Femur (tissue), 1 donor: ENCODE measurements at places on chromosomes 1 and 21.

- DNase-seq: no peak
These were observed 465.6 kb upstream of the ADGRL4 start for GRCh38 chr1:79472067-79472656.

GRCh38 chr1:236774926-236775325, 20.2 kb upstream of the MTR start:
- DNase-seq: no peak

DNA sequence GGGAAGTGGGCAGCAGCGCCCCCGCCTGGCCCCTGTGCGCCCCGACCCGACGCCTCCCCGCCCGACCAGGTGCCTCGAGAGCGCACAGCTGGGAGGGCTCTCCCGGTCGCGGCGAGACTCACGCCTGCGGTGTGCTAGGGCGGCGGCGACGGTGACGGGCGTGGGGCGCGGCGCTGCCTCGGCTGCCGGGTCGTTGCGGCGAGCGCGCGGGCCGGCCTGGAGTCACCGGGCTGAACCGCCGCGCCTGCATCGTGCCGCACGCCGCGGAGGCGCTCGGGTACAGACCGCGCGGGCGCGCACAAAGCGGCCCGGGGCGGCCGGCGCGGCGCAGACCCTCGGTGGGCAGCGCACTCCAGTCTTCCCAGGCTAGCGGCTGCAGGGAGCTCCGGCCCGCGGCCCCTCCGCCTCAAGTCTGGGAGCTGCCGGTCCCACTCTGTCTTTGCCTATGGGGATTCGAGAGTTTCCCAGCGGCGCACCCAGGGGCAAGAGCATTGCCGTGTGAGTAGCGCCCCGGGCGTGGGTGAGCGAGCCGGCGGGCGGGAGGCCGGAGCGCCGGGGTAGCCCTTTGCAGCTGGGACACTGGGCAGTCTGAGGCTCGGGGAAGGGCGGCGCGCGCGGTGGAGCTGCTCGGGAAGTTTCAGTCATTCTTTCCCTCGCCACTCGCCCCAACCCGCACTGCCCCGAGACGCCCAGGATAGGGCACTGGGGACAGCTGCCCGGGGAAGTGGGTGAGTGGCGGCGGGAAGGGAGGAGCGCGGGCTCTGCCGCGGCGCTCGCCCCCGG, at the start of gene SLC35F3:
SLC35F3 (plus strand) TSS at position 44 of the 783 bp plus-strand sequence.
- DNase-seq: no peak

GRCh38 chr1:33298623-33299277, 22.1 kb downstream of the A3GALT2 start:
- DNase-seq: peak; percentile 76

- DNase-seq: peak; percentile 70
These were observed 48.7 kb upstream of the KIF1B start for GRCh38 chr1:10161541-10162290.

- no peak for DNase-seq
These were observed 845.5 kb upstream of the ADGRL4 start for GRCh38 chr1:79852004-79852403.

DNA sequence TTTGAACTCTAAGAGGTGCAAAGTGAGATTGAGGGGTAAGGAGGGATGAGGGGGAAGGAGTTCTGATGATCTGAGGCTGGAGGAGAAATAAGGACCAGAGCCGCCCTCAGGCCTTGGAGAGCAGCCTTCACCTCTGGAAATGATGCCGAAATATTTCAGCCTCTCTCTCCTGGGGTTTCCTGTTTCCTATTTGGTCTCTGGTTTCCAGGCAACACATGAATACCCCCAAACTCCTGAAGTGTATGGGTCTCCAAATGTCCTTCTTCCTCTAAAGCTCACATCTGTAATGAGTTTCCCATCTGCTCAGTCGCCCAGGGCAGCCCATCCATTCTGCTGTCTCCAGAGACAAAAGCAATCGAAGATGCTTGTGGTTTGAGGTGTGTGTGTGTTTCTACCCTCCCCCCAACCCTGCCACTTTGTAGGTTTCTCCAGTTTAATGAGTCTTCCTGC, 52.0 kb upstream of the FAM20B start:
- DNase-seq: peak; percentile 87

DNA sequence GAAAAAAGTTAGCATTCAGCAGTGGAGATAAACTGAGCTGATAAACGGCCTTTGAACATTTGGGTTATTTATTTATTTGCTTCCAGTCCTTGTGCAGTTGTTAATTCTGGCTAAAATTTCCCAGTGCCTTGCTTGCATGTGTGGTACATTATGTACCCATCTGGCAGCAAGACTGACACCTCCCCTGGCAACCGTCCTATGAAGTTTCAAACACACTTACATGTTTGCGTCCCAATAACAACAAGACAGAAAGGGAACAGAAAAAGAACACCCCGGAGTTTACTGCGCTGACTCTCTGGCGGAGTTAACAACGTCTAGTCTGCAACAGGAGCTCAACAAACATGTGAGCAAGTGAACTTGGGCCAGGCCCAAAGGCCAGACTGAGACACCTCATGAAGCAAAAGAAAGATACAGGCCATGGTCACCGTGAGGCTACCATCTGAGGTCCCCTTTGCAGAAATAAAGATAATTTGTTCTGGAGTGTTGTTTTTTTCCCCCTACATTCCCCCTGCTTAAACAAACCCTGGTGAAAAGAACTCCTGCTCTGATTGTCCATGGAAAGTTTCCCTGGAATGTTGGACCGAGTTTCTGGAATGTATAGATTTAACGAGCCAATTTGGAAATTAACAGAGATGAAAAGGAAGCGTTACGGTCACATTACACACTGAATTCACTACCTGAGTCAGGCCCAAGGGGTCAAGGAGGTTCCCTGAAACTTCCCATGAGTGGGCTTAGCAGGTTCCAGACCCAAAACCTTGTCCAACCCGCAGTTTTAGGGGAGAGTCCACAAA, 33.4 kb downstream of the TRABD2B start:
- DNase-seq: no peak

- DNase-seq: no peak
These were observed 471.8 kb upstream of the PRMT6 start for GRCh38 chr1:106584676-106585075.

- DNase-seq: no peak
These were observed 51.5 kb upstream of the VAV3 start for GRCh38 chr1:108016451-108016920.

GRCh38 chr1:229108598-229109201, 162.2 kb upstream of the RAB4A start:
- DNase-seq: no peak

DNA sequence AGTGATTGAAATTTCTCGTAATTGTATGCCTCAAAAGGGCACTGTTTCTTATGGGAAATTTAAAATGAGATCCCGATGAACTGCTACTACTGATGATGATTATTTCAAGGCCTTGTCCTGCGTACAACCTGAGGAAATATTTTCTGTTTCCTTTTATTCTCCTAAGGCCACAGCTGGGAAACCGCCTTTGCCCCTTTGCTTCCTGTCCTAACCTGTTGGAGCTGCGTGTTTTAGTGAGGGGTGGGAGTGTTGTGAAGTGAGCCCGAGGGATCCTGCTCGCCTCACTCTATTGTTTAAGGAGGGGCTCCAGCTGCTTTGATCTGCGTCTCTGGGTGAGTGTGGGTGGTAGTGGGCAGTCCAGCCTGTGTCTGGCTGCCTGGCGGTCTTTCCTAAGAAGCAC, 14.4 kb downstream of the LAMC2 start:
- no peak for DNase-seq

- no peak for DNase-seq
These were observed 206.6 kb downstream of the HLX start for GRCh38 chr1:221085701-221086375.

- no peak for DNase-seq
These were observed 987.8 kb upstream of the ADAMTS5 start for GRCh38 chr21:27954543-27955165.

DNA sequence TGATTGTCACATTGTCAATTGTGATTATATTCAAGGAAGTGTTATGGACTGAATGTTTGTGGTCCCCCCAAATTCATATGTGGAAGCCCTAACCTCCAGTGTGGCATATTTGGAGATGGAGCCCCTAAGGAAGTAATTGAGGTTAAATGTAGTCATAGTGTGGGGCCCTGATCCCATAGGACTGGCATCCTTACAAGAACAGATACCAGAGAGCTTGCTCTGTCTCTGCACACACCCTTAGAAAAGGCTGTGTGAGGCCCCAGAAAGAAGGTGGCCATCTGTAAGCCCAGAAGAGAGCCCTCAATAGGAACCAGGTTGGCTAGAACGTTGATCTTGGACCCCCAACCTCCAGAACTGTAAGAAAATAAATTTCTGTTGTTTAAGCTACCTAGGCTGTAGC, 28.1 kb downstream of the VANGL1 start:
- DNase-seq: no peak

- DNase-seq: no peak
These were observed 374.7 kb downstream of the COL11A1 start for GRCh38 chr1:102733491-102734236.

- DNase-seq: no peak
These were observed 65.8 kb upstream of the ATF3 start for GRCh38 chr1:212542761-212543187.

GRCh38 chr1:24502709-24503058, at the start of gene RCAN3:
Gene RCAN3 (plus strand): TSS chr1:24502836. CDS start chr1:24514373, 11,537 bp downstream.
- peak; percentile 88 for DNase-seq

- no peak for DNase-seq
These were observed 725 bp upstream of the VWA1 start for GRCh38 chr1:1434824-1435105.

- DNase-seq: no peak
These were observed 536.6 kb upstream of the USP24 start for GRCh38 chr1:55751776-55752175.

DNA sequence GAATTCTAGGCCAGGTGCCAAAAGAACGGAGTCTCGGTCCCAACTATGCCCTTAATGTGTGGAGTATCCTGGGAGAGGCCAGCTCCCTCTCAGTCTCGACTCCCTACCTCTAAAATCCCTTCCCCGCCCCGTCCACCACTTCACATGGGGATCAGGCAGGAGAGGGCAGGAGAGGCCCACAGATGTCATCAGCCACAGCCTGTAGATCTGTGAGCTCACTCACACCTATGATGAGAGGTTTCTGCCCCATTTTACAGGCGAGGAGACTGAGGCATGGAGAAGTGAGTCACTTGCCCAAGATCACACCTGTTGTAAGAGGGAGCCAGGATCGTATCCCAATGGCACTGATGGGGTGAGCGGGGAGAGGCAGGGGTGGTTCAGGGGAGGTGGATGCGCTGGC, 20.4 kb upstream of the EPHA8 start:
- DNase-seq: no peak

- no peak for DNase-seq
These were observed 29.4 kb upstream of the KCNJ15 start for GRCh38 chr21:38227401-38227800.
